Progenitor cell of endocrine pancreas (in vitro differentiated cells): ENCODE measurements at places on chromosomes 12 and 14.
A peak's percentile ranks its signal among the peaks of the same experiment; 100 is the strongest.

DNA sequence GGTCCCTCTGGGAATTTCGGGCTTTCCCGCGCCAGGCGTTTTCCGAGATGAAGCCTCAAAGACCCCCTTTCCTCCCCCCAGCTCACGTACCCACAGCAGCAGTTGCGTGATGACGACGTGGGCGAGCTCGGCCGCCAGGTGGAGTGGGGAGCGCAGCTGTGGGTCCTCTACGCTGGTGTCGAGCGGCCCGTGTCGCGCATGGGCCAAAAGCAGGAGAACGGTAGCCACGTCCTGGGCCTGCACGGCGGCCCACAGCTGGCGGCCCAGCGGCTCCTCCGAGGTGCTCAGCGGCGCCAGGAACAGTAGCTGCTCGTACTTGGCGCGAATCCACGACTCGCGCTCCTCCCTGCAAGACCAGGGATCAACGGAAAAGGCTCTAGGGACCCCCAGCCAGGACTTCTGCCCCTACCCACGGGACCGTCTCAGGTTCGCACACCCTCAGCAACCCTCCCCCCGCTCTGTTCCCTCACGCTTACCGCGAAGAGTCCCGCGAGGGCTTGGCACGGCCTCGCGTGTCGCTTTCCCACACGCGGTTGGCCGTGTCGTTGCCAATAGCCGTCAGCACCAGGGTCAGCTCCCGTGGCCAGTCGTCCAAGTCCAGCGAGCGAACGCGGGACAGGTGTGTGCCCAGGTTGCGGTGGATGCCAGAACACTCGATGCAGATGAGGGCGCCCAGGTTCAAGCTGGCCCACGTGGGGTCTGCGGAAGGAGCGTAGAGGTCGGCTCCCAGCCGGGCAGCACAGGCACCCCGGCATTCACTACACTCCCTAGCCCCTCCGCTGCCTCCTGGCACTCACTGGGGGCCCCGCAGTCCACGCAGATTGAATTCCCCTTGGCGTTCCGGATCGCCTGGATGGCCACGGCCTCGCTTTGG, 11.4 kb downstream of the AGAP2 start:
- DNase-seq: peak; percentile 57

- DNase-seq: no peak
Measured at GRCh38 chr12:92933606-92934005, 4.5 kb upstream of the EEA1 start.

GRCh38 chr12:54497883-54498282, 331 bp downstream of the NCKAP1L start:
- no peak for DNase-seq

- DNase-seq: no peak
Measured at GRCh38 chr14:24068711-24069410, 2.5 kb upstream of the CPNE6 start.

DNA sequence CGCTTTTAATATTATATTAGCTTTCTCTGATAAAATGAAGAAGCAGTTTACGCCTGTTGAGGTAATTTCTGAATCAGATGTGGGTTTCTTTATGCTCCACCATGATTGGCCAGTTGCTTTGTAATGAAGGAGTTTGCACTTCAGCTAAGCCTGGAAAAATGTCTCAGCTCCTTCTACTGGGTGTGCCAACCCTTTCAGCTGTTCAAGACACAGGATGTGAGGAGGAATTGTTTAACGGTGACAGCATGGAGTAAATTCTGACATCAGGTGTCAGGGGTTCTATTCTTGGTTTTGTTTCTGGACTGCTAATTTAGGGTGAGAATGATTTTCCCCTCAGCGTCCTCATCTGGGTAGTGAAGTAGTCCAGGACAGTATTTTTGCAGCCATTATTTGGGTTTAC, 43.5 kb downstream of the FLRT2 start:
- DNase-seq: no peak

DNA sequence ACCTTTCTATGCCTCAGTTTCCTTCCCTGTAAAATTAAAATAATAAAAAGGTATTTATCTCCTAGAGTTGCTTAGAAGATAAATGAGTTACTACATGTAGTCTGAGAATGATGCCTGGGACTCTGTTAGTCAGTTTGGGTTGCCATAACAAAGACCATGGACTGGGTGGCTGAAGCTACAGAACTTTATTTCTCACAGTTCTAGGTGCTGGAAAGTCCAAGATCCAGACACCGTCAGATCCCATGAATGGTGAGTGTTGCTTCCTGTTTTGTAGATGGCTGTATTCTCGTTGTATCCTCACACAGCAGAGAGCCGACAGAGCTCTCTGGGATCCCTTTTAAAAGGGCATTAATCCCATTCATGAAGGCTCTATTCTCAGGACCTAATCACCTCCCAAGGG, 64.0 kb upstream of the LTA4H start:
- DNase-seq: no peak

- no peak for DNase-seq
Measured at GRCh38 chr14:80699861-80700260, 241.7 kb downstream of the CEP128 start.

DNA sequence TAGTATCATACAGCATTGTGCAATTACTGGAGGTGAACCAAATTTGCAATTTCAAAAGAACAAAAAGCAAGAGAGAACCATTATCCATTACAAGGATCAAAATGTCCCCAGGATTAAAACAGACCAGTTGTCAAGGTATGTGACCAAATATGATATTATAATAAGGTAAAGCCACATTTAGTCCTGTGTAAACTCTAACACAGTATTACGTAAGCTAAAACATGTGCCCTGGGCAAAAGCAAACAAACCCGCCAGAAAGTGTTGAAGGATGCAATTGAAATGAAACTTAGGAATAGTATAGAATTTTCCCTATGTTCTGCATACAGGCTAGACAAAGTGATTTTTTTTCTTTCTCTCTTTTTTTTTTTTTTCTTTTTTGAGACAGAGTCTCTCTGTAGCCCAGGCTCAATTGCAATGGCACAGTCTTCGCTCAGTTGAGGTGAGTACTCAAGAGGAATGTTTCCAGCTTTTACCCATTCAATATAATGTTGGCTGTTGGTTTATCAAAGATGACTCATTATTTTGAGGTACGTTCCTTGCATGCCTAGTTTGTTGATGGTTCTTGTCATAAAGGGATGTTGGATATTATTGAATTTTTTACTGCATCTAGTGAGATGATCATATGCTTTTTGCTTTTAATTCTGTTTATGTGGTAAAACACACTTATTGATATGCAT, 137.1 kb upstream of the FOXG1 start:
- no peak for DNase-seq

- no peak for DNase-seq
Measured at GRCh38 chr14:23578560-23579310, at the start of gene JPH4. Gene JPH4 (minus strand): TSS chr14:23578790. CDS start chr14:23577453, 1,337 bp downstream.

DNA sequence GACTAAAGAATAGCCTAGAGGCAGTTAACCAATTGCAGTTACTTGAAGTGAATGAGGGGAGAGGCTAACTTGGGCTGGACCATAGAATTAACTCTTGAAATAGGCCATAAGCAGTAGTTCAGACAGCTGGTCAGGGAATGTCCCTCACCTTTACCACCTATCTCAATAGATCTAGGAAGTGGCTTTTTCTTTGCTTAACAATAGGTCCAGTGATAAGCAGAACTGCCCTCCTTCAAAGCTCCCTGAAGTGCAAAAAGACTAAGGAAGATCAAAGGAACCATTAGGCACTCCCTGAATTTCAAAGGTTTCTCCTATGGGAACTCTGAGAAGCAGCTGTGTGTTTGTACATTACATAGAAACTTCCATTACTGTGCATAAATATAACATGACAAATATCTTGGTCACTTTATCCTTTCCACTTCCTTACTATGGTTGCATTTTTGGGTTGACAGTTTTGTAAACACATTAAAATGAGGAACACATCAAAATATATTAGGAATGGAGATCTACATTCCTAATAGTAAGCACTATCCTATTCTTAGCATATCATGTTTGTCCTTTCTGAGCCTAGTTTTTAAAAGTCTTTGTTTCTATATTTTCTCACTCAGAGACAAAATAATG, 7.2 kb upstream of the NAA30 start:
- DNase-seq: no peak

DNA sequence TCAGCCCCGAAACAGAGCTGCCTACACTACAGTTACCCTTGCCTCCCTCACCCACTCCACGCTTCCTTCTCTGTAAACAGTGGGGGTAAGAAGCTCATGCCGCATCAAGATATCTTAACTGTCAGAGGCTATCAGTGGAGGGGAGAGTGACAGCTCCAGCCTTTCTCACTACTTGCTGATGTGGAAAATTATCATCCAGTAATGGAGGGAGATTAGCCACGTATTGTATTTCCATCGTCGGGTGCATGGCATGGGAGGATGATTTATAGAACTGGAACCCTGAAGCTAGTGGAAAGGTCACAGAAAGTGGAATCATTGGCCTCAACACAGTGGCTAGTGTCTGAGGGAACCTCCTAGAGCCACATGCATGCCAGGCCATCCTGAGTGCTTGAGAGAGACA, 270.9 kb upstream of the FKBP4 start:
- no peak for DNase-seq

DNA sequence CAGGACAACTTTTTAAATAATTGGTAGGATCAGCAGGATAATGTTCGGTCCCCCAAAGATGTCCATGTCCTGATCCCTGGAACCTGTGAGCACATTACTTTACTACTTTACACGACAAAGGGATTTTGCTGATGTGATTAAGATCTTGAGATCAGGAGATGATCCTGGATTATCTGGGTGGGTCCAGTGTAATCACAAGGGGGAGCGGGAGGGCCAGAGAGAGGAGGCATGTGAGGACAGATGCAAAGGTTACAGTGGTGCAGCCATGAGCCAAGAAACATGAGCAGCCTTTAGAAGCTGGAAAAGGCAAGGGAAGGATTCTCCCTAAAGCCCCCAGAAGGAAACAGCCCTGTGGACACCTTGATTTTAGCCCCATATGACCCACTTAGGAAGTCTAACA, 33.1 kb downstream of the KCNK10 start:
- no peak for DNase-seq

- DNase-seq: no peak
Measured at GRCh38 chr14:73463411-73463810, 5.1 kb upstream of the NUMB start.

GRCh38 chr12:3035171-3035570, 42.0 kb upstream of the TSPAN9 start:
- no peak for DNase-seq

GRCh38 chr12:93802698-93803423, 125.7 kb downstream of the CRADD start:
- no peak for DNase-seq

GRCh38 chr12:103657331-103657730, 70.3 kb downstream of the STAB2 start:
- no peak for DNase-seq

DNA sequence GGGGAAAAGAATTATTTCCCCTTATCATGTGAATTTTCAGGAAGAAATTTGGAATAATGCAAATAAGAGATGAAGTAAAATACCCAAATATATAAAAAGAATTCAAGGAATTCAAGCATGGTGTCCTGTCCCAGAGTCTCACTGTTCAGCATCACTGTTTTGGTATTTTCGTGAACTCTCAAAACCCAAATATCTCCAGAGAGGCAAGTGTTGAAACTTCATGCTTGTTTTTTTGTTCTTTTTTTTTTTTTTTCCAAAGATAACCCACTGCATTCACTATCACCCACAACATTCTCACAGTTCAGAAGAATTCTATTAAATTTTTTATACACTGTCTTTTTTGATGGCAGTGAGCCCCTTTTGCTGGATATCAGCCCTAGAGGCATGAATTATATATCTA, 354.9 kb downstream of the DIO2 start:
- DNase-seq: no peak
